ENCODE measurements at places on chromosomes 16 and 17.
A peak's percentile ranks its signal among the peaks of the same experiment; 100 is the strongest.

DNA sequence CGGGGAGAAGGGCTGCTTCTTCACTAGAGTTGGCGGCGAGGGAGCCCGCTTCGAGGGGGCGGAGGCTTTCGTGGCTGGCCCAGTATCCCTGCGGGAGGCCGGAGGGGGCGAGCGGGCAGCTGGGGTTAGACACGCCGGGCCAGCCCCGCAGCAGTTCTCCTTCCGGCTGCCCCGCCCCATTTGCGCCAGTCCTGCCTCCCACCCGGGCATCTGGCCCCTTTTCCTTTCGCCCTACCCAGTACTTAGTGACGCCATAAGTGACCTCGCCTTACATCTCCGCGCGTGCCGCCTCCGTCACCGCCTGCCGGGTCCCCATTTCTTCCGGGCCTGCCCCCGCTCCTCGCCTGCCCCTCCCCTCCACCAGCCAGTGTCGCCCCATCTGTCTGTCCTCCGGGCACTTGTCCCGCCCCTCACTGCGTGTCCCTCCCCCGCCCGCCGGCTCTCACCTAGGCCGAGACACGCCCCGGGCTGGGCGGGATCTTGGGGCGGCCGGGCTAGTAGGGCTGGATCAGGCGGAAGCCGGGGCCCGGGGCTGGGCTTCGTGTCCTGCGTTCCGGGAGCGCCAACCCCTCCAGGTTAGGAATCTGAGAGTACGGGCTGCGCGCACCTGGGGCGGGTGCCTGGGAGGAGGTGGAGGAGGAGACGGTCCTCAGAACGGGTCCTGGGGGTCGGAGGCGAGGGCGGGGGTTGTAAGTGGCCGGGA lies 14.3 kb downstream of the SPATA32 start:
- DNase-seq: peak; percentile 89

- DNase-seq: no peak
Observed at GRCh38 chr16:83680980-83681379, 126.8 kb upstream of the HSBP1 start.

- DNase-seq: no peak
Observed at GRCh38 chr16:86396901-86397311, 113.4 kb upstream of the FOXF1 start.

GRCh38 chr16:82156761-82157533 lies 13.1 kb downstream of the MPHOSPH6 start:
- DNase-seq: no peak

GRCh38 chr17:64574646-64575045 lies 67.9 kb downstream of the CEP95 start:
- no peak for DNase-seq

DNA sequence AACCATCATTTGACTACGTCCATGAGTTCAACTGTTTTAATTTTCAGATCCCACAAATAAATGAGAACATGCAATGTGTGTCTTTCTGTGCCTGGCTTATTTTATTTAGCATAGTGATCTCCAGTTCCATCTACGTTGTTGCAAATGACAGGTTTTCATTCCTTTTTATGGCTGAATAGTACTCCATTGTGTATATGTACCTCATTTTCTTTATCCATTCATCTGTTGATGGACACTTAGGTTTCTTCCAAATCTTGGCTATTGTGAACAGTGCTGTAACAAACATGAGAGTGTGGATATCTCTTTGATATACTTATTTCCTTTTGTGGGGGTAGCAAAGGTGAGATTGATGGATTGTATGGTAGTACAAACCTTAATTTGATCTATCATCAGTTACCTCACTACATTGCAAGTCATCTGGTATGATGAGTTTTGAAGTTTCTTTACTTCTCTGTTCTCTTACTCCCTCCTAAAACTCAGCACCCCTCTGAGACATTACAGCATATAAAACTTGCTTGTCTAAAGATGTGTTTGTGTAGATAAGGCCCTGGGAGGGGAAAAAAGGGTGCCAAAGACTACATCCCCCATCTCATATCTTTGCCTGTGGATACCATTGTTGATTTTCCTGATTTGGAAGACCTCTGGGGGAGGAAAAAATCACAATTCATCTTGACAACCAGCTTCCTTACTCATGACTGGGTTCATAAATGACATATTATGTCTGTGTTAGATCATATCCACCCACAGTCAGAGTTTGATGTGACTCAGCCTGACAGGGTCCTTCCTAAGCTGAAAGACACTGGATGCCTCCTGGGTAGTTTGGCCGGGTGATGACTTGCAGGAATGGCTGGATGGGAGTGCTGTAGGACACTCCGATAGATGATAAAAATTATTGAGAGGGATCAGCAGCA lies 47.6 kb downstream of the ABCA9 start:
- no peak for DNase-seq

DNA sequence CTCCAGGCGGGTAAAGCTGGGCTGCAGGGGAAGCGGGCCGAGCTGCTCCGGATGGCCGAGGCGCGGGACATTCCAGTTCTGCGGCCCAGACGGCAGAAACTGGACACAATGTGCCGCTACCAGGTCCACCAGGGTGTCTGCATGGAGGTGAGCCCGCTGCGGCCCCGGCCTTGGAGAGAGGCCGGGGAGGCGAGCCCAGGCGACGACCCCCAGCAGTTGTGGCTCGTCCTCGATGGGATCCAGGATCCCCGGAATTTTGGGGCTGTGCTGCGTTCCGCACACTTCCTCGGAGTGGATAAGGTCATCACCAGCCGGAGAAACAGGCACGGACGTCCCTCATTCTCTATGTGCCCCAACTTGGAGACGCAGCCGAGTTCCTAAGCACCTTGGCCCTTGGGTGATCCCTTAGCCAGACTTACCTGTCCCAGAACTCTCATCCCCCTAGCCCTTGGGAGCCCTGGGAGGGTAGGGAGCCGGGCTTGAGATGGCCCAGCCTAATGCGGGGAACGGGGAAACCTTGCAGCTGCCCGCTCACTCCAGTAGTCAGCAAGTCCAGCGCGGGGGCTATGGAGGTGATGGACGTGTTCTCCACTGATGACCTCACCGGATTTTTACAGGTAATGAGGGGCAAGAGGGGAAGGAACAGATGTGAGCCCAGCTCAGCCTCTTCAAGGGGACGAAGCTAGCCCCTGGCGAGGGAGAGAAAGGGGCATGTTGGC lies 806 bp downstream of the MRM1 start:
- DNase-seq: no peak

- no peak for DNase-seq
Observed at GRCh38 chr16:23515881-23516280, 5.6 kb upstream of the GGA2 start.

DNA sequence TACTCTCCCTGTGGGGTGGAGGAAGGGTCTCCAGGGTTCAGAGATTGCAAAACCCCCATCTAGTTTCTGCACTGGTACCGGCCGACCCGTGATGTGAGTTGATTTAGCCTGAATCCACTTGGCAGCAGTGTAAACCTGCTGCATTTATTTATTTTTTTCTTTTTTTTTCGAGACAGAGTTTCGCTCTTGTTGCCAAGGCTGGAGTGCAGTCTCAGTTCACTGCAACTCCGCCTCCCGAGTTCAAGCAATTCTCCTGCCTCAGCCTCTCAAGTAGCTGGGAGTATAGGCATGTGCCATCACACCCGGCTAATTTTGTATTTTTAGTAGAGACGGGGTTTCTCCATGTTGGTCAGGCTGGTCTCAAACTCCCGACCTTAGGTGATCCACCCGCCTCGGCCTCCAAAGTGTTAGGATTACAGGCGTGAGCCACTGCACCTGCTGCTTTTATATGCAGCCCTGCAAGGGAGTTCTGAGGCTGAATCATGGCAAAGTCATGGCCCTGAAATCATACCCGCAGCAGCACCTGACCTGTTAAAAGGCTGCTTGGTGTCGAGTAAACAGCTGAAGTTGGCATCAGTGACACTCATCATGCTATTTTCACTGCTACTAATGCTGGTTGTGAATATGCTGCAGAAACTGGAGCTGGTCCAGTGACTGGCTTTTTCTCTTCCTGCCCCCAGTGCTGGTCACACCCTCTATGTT lies 21.4 kb downstream of the DEXI start:
- DNase-seq: no peak

- no peak for DNase-seq
Observed at GRCh38 chr16:4264546-4264945, 8.3 kb downstream of the TFAP4 start.

DNA sequence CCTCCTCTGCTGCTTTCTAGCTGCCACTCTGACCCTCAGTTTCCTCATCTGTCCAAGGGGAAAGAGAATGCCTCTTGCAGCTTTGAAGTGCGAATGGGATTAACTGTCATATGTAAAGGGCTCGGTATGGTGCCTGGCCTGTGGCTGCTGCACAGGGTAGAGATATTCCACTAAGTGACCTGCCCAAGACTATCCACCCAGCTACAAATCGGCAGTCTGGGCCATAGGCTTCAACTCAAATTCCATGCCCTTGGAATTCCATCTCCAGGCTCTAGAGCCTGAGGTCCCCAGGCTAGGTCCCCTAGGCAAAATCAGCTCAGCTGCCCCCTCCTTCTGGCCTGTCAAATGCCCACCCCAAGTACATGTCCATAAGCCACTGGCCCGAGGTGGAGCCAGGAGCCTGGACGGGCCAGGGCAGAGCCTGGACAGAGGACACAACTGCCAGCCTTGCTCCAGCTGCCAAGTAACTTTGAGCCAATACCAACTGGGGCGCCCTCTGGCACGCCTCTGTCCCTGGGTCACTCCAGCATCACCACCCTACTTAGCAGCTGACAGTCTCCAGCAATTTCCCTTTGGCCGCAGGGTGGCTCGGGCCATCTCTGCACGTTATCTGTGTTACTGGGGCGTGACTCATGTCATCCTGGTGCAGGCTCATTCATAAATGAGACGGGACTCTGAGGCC lies 57.2 kb downstream of the SDK2 start:
- no peak for DNase-seq

DNA sequence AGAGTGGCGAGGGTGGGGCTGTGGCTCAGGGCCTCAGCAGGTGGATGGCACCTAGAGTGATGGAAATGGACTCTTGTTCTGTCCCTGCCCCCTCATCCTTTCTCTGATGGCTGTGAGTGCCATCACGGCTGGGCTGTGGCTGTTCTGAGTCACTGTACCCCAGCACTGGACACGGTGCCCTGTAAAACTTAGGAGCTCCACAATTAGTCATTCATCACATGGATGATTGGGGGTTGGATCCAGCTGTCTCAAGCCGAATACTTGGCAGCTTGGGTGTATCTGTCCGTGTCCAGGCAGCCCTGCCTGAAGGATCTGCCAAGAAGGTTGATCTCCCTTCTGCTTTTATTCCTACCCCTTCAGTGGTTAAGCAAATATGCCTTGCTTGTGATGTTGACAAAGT lies 295.5 kb upstream of the EEF2KMT start:
- no peak for DNase-seq

DNA sequence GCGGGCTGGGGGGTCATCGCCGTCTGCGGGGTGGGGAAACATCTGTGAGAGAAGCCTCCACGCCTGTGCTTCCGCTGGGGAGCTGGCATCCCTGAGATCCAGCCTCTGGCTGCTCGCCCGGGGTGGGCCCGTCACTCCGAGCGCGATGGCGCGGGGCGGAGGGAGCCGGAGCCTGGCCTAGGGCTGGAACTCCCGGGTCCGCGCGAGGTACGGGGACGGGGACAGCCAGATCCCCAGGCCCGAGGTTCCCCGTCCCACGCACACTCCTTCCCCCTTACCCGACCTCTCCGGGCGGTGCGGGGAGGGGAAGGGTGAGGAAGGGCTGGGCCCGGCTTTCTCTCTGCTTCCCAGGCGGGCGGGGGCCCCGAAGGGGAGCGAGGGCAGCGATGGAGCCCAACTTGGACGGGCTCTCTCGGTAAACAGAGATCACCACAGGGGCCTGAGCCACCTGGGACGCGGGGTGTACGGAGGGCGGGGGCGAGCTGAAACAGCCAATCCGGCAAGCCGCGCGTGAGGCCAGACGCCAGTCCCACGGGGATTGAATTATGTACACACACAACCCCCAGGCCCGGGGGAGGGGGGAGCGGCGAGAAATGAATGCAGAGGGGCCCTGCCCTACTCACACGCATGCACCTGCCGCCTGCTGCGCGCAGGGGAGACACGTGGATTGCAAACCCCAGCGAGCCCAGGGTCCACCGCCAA lies at the start of gene SLC16A11:
SLC16A11 (minus strand) TSS at position 596 of the 702 bp plus-strand sequence; CDS start at position 17, 579 bp downstream.
- peak; percentile 33 for DNase-seq

DNA sequence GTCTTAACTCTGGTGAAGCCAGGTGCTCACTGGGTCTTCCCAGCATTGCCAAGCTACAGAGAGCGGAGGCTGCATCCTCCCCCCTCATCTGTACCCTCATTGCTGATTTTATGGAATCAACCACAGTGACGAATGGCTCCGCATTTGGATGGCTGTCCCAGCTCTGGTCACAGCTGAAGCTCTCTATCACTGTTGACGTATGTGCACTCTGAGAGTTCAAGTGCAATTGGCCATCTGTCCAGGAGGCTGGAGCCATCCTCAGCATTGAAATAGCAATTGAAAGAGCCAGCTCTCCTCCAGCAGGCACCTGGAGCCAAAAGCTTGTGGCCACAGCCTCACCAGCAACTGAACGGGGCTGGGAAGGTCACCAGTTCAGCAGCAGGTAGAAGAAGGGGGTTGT lies 494.1 kb downstream of the TMEM114 start:
- DNase-seq: no peak

- no peak for DNase-seq
Observed at GRCh38 chr17:33650304-33650703, 357.2 kb upstream of the ASIC2 start.

DNA sequence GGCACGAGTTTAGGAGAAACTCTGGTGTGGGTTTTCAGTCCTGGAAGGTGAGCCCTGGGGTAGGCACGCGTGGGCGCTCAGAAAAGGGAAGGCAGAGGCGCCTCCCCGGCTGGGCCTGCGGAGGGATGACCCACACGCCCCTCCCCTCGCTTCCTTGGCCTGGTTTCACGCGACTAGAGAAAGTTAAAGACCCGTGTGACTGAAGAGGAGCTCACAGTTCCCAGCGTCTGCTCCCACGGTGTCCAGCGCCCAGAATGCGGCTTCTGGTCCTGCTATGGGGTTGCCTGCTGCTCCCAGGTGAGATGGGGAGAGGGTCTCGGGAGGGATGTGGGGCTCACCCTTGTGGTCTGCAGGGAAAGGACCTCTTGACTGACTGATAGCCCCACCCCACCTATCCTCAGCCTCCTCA lies at the start of gene CD300LG:
CD300LG (plus strand) TSS at position 214 of the 409 bp plus-strand sequence; CDS start at position 255, 41 bp downstream.
- no peak for DNase-seq

- DNase-seq: no peak
Observed at GRCh38 chr16:50303605-50304466, 37.5 kb downstream of the ADCY7 start.

GRCh38 chr16:82220541-82220940 lies 50.5 kb upstream of the MPHOSPH6 start:
- DNase-seq: no peak

GRCh38 chr17:68033636-68034451 lies 1.7 kb upstream of the KPNA2 start:
- no peak for DNase-seq

DNA sequence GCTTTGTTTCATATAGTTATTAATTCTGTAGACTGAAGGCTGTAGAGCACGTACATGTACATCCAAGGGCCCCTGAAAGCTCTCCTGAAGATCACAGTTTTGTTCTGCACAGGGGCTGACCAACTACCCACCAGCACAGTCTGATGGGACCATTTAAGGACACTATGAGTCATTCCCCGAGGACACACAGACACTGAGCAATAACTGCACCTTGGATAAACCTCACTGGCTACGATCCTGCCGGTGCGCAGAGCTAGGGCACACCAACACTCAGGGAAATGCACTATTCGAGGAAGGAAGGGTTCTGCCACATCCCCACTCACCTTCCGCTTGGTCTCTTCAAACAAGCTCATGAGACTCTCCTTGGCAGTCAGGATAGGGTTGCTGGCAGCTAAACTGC lies 20.3 kb downstream of the SMG6 start:
- no peak for DNase-seq
